PC-3 (cell line): ENCODE measurements at places on chromosomes 16 and 17.

DNA sequence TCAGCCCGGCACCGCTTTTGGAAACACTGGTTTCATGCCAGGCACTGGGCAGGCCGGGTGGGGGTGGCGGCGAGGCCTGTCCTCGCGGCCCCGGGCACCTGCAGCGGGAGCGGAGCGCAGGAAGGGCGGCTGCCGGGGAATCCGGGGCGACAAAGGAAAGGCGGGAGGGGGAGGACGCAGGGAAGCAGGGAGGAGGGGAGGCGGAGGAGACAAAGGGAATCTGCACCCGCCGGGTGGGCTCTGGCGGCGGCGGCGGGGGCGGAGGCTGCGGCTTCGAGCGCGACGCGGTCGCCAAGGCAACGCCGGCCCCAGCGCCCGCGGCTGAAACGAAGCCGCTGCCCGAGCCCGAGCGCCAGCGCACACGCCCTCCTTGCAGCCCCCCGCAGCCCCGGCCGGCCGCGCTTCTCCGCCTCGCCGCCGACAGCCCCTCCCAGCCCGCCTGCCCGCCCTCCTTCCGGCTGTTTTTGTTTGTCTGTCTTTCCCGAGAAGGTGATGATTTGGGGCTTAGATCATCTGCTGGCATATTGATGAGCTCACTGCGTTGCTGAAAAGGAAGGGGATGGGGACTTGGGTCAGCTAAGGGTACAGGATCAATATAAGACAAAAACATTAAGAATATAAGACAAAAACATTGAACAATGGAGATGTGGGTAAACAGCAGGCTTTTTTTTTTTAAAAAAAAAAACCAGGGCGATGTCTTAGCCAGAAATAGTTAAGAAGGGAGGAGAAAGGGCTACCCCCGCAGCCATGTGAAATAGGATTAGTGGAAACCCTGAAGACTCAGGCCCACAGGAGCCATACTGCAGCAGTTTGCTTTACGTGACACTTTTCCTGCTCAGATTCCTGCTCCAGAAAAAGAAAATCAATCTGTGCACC lies 32.7 kb downstream of the CDK5R1 start:
- H3K4me1 ChIP-seq = peaks cover 6% of the 10 kb centered on the region; the same call in 1 of the 2 replicates
- H3K27ac ChIP-seq = no peak overlapping the region
- no peaks in the 10 kb centered on the region for H3K36me3 ChIP-seq

DNA sequence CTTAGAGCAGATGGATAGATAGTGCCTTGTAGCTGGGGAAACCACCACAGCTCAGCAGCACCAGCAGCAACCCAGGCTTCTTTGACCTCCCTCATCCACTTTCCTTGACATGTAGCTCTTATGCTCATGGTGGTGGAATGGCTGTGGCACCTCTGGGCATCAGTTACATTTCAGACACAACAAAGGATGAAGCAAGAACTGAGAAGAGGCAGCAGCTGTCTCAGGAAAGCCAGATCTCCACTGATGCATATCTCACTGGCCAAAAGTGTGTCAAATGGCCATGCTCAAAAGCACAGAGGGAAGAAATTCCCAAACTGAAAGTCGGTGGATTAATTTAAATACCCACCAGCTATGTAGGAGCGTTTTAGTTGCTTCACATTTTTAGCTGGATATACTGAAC lies 671.4 kb upstream of the SALL1 start:
- H3K27me3 ChIP-seq = no peaks in the 10 kb centered on the region
- H3K27ac ChIP-seq = no peak overlapping the region
- no peak overlapping the region for H3K4me3 ChIP-seq
- H3K4me1 ChIP-seq = no peaks in the 10 kb centered on the region
- H3K36me3 ChIP-seq = no peaks in the 10 kb centered on the region

DNA sequence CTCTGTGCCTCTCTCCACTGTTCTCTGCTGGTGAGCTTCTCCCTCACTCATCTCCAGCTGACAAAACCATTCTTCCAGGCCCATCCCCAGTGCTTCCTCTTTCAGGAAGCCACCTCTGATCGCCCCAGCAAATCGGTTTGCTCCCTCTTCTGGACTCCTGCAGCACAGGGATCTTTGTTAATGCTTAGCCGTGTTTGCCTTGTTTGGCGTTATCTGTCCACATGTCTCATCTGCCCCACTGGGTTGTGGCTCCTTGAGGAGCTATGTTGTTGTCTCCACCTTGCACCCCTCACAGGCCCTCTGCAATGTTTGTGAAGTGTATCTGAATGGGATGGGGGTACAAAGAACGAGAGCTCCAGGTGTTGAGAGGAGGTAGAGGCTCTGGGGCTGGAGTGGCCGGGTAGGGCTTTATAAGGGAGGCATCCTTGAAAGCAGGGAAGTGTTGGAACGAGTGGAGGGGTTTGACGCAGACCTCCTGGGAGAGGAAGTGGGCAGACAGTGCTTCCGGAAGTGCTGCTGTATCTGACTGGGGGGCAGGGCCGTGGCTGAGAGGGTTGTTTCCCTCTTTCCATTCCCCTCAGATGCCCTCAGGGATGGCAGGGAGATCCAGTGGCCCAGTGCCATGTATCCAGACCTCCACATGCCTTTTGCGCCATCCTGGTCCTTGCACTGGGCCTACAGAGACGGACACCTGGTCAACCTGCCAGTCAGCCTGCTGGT lies 27.8 kb downstream of the CASKIN2 start:
- DNase-seq = no peak
- no peak overlapping the region for H3K4me3 ChIP-seq
- H3K36me3 ChIP-seq = peaks cover under 1% of the 10 kb centered on the region; the same call in 1 of the 2 replicates
- no peaks in the 10 kb centered on the region for H3K27me3 ChIP-seq
- H3K27ac ChIP-seq = no peak overlapping the region

DNA sequence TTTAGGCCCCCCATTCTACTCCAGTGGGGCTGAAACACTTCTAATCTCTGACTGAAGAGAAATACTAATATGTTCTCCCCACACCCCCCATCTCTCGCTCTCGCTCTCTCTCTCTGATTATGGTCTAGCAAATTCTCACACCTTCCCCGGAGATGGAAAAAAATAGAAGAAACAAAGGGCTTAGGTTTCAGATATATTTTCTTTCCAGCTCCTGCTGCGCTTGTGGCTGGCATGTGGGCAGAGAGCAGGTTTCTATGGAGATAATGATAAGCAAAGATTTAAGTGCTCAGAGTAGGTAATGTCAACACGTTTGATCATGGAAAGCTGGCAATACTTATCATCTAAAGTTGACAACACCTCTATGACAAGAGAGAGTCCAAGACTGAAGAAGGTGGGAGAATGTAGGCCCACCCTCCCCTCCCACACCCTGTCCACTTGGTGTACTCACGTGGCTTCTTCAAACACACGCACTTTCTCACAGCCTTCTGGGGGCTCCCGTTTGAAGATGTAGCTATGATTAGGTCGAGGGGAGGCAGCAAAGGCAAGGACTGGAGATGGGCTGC lies 8.0 kb upstream of the SLC35B1 start:
- H3K4me1 ChIP-seq = no peaks in the 10 kb centered on the region
- no peak overlapping the region for H3K27ac ChIP-seq
- no peaks in the 10 kb centered on the region for H3K27me3 ChIP-seq
- H3K4me3 ChIP-seq = no peak overlapping the region
